ENCODE measurements at places on chromosomes 16 and 17. TPM values are rescaled to one million over a fixed set of nuclear protein-coding genes. Genes with fewer than 3 reads are reported as not detected.
A peak's percentile ranks its signal among the peaks of the same experiment; 100 is the strongest.

Gene ARMC5
- total RNA-seq, result 12.7 TPM

Gene NEUROD2
- total RNA-seq, result not detected

Gene SRCIN1
- total RNA-seq, result not detected

- H3K4me3 ChIP-seq, result no peak overlapping the region
- no peak overlapping the region for H3K27ac ChIP-seq
- peaks cover 12% of the 10 kb centered on the region for H3K4me1 ChIP-seq
- no peaks in the 10 kb centered on the region for H3K27me3 ChIP-seq
Observed at GRCh38 chr16:72818236-72818845, 229.6 kb downstream of the ZFHX3 start.

- peak; percentile 77 for DNase-seq
- H3K27me3 ChIP-seq, result no peaks in the 10 kb centered on the region
- no peak overlapping the region for H3K27ac ChIP-seq
Observed at GRCh38 chr16:55773859-55774549, 58.9 kb downstream of the CES1 start.

DNA sequence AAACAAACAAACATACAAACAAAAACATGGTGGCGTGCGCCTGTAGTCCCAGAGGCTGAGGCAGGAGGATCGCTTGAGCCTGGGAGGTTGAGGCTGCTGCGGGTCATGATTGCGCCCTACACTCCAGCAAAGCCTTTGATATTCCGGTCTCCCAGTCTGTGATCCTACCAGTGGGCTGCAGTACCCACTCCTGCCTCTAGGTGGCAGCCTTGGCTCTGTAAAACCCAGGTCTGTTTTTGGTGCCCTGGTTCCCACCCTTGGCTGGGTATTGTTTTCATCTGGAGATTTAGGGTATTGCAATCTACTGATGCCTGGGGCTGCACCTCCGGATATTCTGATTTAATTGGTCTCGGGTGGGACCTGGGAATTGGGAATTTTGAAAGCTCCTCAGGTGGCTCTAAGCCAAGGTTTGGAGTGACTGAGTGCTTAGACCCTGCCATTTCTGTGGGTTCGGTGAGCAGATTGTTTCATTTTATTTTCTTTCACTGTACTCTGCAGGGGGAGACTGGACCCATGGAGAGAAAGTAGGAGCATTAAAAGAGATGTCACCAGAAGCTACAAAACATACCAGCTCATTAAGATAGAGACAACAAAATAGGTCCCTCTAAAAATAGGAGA, 40.5 kb downstream of the MYH3 start:
- no peak overlapping the region for H3K4me3 ChIP-seq
- peaks cover 8% of the 10 kb centered on the region for H3K4me1 ChIP-seq
- DNase-seq, result peak; percentile 92
- no peaks in the 10 kb centered on the region for H3K27me3 ChIP-seq

DNA sequence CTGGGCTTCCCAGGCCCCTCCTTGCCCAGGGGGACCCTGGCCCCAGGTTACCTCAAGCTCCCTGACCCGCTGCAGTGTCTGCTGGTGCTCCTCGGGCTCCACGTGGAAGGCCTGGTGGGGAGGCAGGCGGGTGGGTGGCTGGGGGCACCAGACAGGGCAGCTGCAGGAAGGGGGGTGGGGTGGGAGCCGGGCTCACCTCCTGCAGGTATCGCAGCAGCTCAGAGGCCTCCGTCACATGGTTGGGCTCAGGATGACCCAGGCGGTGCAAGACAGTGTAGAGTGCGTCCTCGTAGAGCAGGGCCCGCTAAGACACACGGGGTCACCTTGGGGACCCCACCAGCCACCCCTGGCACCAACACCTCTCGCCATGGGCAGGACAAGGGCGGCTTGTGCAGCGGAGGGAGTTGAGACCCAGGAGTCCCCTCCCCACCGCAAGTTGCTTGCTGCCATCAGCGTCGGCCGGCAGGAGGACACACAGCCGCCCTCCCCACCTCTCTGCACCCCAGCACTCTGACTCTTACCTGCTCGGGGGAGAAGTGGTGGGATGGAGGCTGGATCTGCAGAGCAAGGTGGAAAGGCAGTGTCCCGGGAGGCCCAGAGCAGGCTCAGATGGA, 1.1 kb downstream of the UNC13D start:
- H3K4me3 ChIP-seq, result no peak overlapping the region
- no peaks in the 10 kb centered on the region for H3K27me3 ChIP-seq
- peaks cover 21% of the 10 kb centered on the region for H3K36me3 ChIP-seq
- no peaks in the 10 kb centered on the region for H3K4me1 ChIP-seq
- DNase-seq, result peak; percentile 1
- H3K27ac ChIP-seq, result no peak overlapping the region

DNA sequence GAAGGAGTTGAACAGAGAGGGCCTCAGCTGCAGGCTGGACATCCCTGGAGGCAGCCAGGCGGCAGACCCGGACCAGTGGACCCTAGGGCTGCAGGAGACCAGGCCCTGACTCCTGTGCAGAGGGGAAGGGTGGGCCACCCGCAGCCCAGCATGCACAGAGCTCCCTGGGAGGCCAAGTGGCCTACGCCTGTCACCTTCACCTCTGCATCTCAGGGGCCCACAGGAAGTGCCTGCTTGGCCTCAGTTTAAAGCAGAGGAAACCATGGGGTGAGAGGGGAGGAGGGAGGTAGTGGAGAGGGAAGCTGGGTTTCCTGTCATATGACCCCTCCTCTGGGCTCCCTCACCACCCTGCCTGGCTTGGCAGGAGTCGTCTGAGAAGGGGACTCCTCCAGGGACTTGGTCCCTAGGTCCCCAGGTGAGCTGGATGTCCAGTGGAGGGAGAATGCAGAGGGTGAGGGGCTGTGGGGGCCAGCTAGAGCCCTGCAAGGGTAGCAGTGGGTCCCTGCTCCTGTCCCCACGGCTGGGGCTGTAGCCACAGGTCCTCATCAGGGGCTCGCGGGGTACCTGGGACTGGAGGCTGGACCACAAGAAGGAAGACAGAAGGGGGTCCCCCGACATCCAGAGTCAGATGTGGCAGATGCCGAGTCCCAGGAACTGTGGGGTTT, at the start of gene TMC8:
Gene TMC8 (plus strand): TSS at position 335 of the 665 bp plus-strand sequence. CDS start 818 bp downstream, outside the sequence.
- no peak within 1 kb of the TSS for H3K27ac ChIP-seq
- H3K27me3 ChIP-seq, result peaks cover 42% of the 10 kb centered on the region
- no peaks in the 10 kb centered on the region for H3K4me1 ChIP-seq
- no peak within 1 kb of the TSS for H3K4me3 ChIP-seq

DNA sequence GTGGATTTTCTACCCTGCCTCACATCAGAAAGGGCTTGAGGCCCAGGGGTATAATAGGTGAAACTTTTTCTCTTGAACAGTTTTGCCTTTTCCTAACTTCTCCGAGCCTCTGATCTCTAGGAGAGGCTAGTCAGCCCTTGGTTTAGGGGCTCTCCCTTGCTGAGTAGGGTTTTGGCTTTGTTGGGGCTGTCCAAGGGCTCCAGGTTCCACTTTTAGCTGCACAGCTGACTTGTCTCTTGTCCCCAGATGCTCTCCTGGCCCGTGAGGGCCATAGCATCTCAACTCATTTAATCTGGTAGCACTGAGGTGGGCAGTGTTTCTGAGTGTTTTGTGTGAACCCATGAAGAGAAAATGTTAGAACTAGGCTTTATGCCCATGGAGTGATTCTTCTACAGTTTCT, 103.9 kb downstream of the MSI2 start:
- H3K4me1 ChIP-seq, result no peaks in the 10 kb centered on the region
- DNase-seq, result no peak
- H3K27me3 ChIP-seq, result no peaks in the 10 kb centered on the region

DNA sequence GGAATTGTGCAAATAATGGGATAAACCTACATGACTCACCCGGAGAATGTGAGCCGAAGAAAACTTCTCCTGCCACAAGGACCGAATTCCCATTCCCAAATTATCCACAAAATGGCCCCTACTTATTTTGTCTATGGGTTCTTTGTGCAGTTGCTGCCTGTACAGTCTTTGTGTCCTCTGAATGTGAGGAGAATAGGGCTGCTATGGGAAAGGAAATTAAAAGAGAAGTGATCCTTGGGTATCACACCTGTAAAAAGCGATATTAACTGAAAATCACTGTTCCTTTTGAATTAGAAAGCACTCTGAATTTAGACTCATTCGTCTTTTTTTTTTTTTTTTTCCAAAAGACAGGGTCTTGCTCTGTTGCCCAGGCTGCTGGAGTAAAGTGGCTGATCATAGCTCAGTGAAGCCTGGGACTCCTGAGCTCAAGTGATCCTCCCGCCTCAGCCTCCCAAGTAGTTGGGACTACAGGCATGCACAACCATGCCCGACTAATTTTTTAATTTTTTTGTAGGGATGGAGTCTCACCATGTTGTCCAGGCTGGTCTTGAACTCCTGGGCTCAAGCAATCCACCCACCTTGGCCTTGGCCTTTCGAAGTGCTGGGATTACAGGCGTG, 45.4 kb downstream of the CHD9 start:
- DNase-seq, result no peak
- H3K27ac ChIP-seq, result peak overlapping the region; percentile 91
- H3K4me3 ChIP-seq, result peak overlapping the region; percentile 59
- peaks cover 21% of the 10 kb centered on the region for H3K4me1 ChIP-seq
- H3K36me3 ChIP-seq, result no peaks in the 10 kb centered on the region

DNA sequence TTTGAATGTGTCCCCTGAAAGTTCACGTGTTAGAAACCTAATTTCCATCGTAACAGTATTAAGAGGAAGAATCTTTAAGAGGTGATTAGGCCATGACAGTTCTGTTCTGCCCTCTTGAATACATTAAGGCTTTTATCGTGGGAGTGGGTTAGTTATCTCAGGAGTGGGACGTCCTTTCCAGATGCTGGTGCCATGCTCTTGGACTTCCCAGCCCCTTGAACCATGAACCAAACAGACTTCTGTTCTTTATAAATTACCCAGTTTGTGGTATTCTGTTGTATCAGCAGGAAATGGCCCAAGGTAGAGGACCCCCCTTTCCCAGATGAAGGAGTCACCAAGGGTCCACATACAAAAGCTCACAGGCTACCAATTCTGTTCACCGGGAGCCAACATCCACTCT, 10.1 kb downstream of the GTF3C1 start:
- H3K36me3 ChIP-seq, result peaks cover 94% of the 10 kb centered on the region
- H3K27ac ChIP-seq, result no peak overlapping the region
- peaks cover 11% of the 10 kb centered on the region for H3K4me1 ChIP-seq
- no peaks in the 10 kb centered on the region for H3K27me3 ChIP-seq
- DNase-seq, result no peak
- H3K4me3 ChIP-seq, result no peak overlapping the region

GRCh38 chr16:51545951-51546350, 394.9 kb upstream of the SALL1 start:
- no peak overlapping the region for H3K27ac ChIP-seq
- H3K4me1 ChIP-seq, result no peaks in the 10 kb centered on the region
- no peaks in the 10 kb centered on the region for H3K36me3 ChIP-seq
- no peaks in the 10 kb centered on the region for H3K27me3 ChIP-seq
- H3K4me3 ChIP-seq, result no peak overlapping the region
- no peak for DNase-seq

DNA sequence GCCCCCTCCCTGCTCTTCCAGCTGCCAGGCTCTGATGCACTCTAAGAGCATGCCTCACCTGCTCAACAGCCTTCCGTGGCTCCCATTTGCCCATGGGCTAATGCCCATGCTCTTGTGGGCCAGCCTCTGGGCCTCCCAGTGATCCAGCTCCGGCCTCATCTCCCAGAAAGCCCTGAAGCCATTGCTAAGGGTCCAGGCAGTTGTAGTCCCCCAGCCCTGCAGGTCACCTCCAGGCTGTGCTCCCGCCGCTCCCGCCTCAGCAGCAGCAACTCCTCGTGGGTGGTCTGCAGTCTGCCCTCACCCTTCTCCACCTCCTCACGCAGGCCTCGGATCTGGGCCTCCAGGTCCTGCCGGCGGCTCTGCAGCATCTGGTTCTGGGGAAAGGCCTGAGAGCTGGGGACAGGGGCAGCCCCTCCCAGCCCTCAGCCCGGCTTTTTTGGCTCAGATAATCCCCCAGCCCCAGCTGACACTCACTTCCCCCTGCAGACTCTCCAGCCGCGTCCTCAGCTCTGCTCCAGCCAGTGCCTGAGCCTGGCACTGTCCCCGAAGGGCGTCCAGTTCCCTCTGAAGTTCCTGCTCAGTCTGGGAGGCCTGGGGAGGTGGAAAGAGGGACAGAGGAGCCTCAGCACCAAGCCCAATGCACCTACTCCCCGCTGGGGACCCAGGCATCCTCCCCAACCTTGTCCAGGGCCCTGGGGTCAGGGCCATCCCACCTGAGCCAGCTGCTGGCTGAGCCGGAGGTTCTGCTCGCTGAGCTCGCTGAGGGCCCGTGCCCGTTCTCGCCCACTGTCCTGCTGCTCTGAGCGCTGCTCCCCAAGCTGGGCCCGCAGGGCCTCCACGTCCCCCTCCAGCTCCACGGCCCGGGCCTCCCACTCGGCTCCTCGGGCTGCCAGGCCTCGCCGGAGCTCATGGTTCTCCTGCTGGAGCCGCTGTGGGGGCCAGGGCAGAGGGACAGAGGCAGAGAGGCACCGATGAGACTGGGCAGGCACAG, 6.2 kb downstream of the BICDL2 start:
- peak; percentile 91 for DNase-seq
- H3K4me1 ChIP-seq, result no peaks in the 10 kb centered on the region
- H3K27ac ChIP-seq, result no peak overlapping the region
- H3K4me3 ChIP-seq, result no peak overlapping the region

DNA sequence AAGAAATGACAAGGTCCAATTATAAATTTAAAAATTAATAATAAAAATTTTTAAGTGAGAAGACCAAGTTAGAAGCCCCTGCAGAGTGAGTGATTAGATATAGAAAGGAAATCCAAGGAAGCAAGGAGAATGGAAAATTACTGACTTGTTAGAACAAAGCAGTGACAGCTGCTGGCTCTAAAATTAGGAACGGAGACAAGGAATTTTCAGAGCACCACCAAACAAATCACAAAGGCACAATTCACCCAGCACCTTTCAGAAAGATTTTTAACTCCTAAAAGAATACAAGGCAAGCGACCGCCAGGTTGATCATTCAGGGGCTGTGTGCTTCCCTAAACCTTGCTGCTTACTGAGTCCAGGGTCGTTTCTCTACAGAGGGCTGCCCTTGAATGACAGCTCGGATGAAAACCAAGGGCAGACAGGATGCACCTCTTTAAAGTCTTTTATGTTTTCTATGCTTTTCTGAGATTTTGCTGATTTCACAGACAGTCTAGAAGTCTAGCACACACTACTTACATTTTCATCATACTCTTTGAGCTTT, 45.4 kb upstream of the GINS3 start:
- H3K27me3 ChIP-seq, result peaks cover 20% of the 10 kb centered on the region
- H3K27ac ChIP-seq, result no peak overlapping the region
- no peaks in the 10 kb centered on the region for H3K4me1 ChIP-seq
- H3K4me3 ChIP-seq, result no peak overlapping the region

DNA sequence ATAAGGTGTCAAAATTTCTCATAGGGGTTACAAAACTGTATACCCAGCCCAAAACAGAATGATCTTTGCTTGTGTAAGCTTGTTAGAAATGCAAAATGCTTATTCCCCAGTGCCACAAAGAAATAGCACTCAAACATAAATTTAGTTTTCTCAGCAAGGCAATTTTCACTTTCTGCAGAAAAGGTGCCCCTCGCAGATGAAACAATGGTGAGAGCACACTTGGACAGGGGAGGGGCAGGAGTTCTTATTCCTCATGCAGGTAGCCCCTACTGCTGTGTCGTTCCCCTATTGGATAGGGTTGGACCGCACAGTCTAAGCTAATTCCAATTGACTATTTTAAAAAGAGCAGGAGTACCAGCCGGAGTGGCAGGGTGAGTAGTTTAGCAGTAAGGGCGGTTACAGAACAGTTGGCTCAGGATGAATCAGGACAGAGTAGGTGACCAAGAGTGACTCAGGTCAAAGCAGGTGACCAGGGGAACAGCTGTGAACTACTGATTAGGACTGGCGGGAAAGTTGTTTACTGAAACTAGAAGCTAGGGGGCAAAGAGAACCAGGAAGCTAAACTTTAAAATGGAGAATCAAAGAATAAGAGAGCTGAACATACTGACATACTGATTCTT, 5.5 kb upstream of the LDHD start:
- no peaks in the 10 kb centered on the region for H3K27me3 ChIP-seq
- no peak for DNase-seq
- H3K4me1 ChIP-seq, result no peaks in the 10 kb centered on the region
- H3K4me3 ChIP-seq, result no peak overlapping the region

- H3K36me3 ChIP-seq, result no peaks in the 10 kb centered on the region
- no peaks in the 10 kb centered on the region for H3K27me3 ChIP-seq
- no peak overlapping the region for H3K27ac ChIP-seq
- no peak for DNase-seq
Observed at GRCh38 chr17:57295526-57296023, 39.3 kb downstream of the MSI2 start.
